ENCODE measurements at places on chromosomes 1 and 21.

- DNase-seq: no peak
Observed at GRCh38 chr1:219710529-219711194, 97.8 kb upstream of the ZC3H11B start.

DNA sequence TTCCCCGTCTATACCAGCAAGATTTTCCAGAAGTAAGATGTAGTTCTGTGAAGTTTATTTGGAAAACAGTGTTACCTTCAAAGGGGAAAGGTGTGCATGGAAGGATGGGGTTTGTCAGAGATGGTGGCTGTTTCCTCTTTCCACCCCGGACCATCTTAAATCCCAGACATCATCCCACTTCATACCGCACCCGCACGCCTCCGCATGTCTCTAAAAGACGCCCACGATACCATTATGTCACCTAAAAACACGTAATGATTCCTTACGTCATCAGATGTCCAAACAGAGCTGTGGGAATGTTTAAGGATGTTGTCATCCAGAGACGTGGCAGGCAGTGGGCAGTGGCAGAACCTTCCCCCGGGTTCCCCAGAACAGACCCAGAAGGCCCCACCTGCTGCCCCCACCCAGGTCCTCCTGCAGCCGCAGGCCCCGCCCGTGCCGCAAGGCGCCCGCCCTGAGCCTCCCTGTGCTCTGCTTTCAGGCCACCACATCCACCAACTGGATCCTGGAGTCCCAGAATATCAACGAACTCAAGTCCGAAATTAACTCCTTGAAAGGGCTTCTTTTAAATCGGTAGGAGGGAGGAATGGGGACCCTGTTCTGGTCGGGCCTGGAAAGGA is 152.2 kb downstream of the PEX14 start:
- no peak for DNase-seq

DNA sequence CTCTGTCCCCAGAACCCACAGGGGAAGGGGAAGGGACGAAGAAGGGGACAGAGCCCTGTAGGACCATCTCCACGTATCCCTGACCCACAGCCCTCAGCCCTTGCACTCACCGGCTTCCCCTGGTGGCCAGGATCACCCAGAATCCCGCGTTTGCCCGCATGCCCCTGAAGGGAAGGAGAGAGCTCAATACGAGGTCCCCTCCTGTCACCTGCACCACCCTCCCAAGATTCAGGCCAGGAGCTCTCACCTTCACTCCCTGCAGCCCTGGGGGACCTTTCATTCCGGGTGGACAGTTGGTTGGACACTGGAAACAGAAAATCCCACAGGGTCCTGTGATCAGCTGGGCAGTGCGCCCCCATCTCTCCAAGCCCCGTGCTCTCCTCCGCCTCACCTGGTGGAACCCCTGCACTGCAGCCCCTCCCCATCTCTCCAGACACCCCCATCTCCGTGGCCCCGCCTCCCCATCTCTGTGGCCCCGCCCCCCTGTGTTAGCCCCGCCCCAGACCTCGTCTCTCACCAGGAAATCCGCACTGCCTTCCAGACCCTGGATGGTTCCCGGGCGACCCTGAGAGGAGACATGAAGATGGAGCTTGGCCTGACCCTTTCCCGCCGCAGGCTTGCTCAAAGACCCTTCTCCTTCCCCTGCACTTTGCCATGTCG is 6.0 kb downstream of the COL9A2 start:
- DNase-seq: no peak

- no peak for DNase-seq
Observed at GRCh38 chr1:183404476-183404875, 13.7 kb downstream of the NMNAT2 start.

GRCh38 chr1:226845624-226846023 is 24.8 kb upstream of the PSEN2 start:
- DNase-seq: no peak

GRCh38 chr1:209342441-209343175 is 240.9 kb upstream of the CAMK1G start:
- no peak for DNase-seq

DNA sequence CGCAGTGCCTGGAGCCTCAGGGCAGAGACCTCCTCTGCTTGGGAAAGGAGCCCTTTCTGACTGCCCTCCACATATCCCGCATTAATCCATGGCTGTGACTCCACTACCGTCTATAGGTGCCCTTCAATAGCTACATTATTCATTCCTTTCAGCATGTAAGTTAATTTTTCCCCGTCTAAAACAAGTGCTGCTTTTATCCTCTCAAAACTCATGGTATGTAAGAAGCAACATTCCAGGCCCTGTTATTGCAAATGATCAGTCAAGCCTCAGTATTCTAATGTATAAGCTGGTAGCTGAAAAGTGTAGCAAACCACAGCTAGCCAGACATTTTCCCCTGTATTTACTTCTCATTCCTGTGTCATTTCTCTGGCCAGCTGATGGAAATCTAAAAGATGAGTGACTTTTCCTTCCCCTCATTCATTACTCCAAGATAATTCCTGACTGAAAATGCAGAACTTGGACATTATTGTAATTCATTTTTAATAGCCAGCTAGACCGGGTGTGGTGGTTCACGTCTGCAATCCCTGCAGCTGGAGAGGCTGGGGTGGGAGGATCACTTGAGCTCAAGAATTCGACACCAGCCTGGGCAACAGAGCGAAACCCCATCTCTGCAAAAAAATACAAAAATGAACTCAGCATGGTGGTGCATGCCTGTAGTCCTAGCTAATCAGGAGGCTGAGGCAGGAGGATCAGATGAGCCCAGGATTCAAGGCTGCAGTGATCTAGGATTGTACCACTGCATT is 88.5 kb upstream of the SOD1 start:
- no peak for DNase-seq

DNA sequence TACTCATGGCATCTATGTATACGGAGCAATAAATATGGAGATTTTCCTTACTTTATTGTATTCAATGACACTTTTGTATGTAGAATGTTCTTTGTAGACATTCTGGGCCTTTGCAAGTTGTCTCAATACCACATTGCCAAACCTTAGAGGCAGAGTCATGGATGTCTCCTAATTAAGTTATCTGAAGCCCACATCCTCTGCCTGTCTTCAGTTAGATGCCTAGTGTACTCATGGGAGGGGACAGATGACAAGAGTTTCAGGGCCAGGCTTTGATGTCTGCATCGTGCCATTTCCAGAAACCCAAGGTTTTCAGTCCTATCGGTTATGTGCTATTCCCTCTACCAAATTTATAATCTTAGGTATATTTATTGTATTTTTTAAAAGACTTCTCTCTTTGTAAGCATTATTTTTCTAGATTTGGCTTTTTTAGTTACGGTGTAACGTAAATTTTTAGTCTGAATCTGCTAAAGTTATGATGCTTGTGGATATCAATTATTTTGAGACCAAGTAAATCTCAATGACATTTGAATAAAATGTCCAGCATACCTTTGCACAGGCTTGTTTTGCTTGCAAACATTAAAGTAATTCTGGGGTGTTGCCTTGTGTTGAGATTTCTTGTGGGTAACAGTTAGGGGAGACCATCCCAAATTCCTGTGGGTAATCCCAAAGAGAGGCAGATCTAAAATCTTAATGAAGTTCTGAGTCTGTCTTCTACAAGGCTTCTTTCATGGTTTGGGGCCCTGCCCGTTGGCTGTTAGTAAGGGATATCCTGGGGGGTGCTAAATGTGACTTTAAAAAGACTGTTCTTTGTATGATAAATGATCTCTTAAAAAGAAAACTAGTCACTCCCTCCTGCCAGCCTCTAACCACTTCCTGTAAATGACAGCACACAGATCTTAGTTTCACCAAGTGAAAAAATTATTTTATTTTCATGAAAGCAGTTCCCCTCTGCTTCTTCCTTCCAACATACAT is 8.0 kb upstream of the MACF1 start:
- no peak for DNase-seq

GRCh38 chr1:216710055-216710454 is 13.2 kb downstream of the ESRRG start:
- DNase-seq: no peak

GRCh38 chr1:223844787-223845036 is 1.0 kb downstream of the TP53BP2 start:
- DNase-seq: no peak

GRCh38 chr1:197103300-197103699 is 36.2 kb upstream of the F13B start:
- DNase-seq: no peak

DNA sequence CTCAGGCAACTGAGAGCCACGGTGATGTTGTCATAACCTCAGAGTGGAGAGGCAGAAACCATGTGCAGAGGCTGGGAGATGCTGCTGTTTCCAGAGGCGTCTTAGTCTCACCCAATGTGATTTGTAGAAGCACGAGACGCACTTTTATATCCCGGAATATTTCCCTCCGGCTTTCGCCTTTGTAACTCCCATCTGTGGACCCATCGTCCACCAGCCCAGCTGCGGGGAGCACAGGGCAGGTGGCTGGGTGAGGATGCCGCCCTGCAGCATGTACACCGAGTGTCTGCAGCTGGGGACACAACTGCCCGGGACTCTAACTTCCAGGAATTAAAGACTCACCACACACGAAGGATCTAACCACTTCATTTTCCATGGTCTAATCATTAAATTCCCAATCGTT is 43.5 kb downstream of the UBASH3A start:
- no peak for DNase-seq

- peak; percentile 51 for DNase-seq
Observed at GRCh38 chr1:119908661-119909060, 12.3 kb upstream of the ADAM30 start.

DNA sequence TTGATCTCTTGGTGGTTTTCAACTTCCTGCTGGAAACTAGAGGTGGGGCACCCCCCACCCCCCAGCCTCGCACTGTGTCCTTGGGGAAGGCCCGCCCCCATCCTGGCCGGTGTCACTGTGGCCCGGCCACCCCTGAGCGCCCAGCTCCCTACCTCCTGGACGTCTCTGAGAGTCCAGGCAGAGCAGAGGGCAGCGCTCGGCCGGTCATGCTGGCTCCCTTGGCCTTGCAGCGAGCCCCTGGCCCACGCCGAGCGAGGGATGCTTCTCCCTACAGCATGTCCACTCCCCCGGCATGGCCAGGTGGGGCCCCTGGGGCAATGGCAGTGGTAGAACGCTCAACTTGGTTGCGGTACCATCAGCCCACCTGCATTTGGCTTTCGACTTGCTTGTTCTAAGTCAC is 28.7 kb upstream of the TRAPPC10 start:
- no peak for DNase-seq

GRCh38 chr1:175904808-175905207 is 161.4 kb upstream of the TNR start:
- no peak for DNase-seq

- DNase-seq: no peak
Observed at GRCh38 chr1:119782631-119783325, 14.1 kb upstream of the HMGCS2 start.

GRCh38 chr21:29985866-29986265 is 46.1 kb upstream of the GRIK1 start:
- no peak for DNase-seq

- DNase-seq: no peak
Observed at GRCh38 chr1:171588230-171588629, 33.8 kb upstream of the MYOCOS start.

- DNase-seq: no peak
Observed at GRCh38 chr21:15210235-15210678, 145.5 kb upstream of the NRIP1 start.

DNA sequence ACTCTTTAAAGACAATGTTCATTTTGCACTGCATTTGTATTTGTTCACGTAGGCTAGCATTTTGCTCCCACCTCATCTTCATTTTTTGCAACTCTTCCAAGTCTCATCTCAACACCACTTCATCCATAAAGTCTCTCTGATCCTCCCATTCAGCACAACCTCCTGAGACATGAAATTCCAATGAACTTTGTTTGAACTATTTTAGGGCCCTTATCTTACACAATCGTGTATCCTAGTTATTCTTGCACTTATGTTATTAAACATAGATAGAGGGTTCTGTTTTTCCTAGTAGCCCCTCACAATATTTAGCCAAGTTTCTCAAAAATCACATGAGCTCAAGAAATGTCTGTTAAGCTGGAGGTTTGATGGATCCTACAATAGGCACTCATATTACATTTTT is 500.5 kb upstream of the ADAMTS5 start:
- DNase-seq: no peak

GRCh38 chr1:242206994-242207393 is 208.1 kb upstream of the MAP1LC3C start:
- DNase-seq: no peak

All from NCI-H187 (cell line).